Caudate nucleus (tissue), 63 donors: ENCODE measurements at places on chromosomes 12 and 14.

- no peak for DNase-seq
Observed at GRCh38 chr14:54928216-54928615, 25.6 kb upstream of the GCH1 start.

DNA sequence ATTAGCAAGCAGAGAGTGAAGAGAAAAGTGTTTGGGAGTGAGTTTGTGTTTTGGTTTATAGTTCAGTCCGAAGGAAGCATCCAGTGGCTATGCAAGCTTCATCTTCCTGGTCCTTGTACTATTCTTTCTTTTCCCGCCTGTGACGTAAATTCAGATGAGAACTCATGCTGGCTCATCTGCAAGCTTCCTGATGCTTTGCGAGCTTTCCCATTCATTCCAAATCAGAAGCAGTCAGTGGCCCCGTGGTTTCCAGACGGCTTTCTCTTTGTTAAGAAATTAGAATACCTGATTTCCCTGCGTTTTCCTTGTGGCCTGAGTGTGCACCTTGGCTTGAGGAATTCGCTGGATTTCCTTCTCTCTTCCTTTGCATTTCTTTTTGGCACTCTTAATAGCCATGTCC is 89.5 kb downstream of the TESC start:
- DNase-seq = no peak

- DNase-seq = no peak
Observed at GRCh38 chr14:51869411-51870100, 9.1 kb downstream of the GNG2 start.

DNA sequence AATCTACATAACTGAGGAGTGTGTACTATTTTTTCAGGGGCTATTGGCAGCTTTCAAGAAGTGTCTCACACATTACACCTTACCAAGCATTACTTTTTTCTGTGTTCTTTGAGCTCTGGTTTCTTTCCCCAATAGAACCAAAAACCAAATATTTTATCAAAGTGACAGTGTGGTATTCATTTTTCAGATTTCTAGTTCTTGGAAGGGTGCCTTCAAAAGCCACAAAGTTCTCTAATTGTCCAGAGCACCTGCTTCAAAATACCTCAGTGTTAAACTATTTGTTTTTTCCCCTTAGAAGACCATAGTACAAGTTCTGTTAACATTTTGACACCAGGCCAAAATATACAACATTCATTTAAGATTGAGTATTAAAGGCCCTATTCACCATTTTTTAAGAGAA is 515.7 kb downstream of the ETNK1 start:
- no peak for DNase-seq

DNA sequence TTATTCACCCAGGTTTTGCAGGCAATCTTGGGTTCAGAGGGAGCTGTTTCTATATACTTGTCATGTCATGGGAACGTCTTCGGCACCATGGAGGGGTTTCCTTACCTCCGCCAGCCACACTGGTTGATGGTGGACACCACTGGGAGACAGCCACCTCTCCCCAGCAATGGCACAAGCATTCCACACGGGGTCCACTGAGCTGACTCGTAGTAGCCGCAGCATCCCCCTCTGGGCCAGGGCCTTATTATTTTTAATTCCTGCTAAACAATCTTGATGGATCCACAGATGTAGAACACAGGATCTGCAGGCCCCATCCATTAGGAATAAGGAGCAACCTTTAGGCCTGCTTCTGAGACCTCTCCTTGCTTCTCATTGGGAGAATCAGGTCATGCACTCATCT is 132.9 kb downstream of the DICER1 start:
- no peak for DNase-seq

GRCh38 chr14:63852271-63852816 is 460 bp upstream of the SYNE2 start:
- no peak for DNase-seq

DNA sequence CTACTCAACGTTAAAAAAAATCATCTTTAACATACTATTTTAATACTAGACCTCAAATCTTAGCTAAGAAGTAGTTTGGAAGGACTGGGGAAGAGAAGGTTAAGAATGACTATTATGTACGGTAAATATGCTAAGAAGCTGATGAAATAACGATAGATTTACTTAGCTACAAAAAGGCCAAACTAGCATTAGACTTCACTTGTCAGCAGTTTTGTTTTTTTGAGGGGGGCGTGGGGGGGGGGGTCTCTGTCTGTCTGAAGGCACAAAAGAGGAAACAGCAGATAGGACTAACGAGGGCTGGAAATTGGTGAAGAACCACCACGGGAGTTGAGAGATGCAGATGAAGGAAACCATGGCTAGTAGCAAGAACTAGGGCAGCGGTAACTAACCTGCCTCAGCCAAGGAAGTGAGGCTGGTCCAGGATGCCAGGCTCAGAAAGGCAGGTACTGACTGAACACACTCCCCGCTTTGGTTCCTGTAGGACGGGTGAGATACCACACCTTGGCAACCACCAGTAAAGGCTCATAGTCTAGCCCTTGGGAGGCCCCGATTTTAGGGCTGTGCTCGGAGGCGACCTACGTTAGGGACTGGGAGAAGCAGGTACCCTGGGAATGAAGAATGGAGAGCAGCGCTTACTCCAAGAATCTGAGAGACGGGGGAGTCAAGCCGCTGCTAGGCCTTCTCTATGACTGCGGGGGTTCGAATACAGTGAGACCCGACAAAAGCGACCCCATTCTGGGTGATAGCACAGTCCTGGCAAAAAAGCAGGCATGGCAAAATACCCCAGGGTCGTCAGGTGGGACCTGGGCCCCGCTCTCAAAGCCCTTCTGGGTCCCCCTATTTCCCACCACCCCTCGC is 675 bp downstream of the NEDD8 start:
- DNase-seq = no peak

- DNase-seq = no peak
Observed at GRCh38 chr12:89671469-89671868, 37.2 kb downstream of the ATP2B1 start.

GRCh38 chr12:49331380-49332222 is 5.4 kb downstream of the C1QL4 start:
- DNase-seq = peak; percentile 47

GRCh38 chr12:52676163-52676562 is 4.0 kb downstream of the KRT1 start:
- no peak for DNase-seq

DNA sequence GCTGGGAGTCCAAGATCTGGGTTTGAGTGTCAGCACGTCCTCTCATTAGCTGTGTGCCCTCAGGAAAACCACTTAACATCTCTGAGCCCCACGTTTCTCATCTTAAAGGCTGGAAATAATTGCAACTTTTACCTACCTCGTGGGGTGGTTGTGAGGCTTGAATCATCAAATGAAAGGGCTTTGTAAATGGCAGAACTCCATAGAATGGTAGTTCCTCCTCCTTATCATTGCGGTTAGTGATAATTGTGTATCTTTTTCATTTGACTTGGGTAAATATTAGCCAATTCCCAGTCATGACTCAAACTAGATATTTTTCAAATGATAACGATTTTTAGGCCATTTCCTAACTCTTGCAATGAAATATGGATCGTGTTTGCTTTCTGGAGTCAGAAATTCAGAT is 205.5 kb downstream of the CHST11 start:
- no peak for DNase-seq

GRCh38 chr14:32657081-32657480 is 281.6 kb upstream of the NPAS3 start:
- no peak for DNase-seq

DNA sequence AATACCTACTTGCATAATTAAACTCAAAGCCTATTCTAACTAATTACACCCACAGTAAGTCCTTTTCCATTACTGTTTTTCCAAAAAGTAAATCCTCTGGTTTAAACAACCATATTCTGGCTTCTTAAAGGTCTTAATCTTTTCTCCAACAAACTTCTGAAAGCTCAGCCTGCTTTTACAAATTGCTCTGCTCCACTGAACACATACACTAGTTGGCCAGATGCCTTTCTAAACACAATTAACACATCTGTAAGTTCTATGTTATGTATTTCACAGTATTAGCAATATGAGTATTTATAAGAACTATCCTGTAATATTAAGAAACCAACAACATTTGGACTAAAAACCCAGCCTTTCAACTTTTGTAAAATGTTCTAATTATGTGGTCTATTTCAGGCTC is 30.1 kb downstream of the PTPRB start:
- DNase-seq = no peak

DNA sequence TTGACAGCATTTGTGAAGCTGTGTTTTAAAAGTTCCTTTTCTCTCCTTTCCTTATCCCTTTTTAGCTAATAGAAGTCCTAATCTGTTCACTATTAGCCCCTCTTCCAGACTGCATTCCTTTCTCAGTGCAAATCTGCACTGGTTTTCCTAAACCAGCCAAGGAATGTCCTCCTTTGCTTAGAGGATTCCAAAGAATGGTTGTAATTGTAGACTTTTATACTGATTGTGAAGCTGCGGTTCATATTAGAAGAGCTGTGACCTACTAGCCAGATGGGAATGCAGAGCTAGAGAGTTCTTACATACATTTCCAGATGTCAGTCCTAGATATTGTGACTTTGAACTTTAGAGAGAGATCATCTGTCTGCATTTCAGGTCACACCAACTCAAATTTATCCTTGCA is 79.8 kb downstream of the MYRFL start:
- DNase-seq = no peak

- DNase-seq = peak; percentile 59
Observed at GRCh38 chr14:23631702-23632460, 4.3 kb upstream of the DHRS2 start.

DNA sequence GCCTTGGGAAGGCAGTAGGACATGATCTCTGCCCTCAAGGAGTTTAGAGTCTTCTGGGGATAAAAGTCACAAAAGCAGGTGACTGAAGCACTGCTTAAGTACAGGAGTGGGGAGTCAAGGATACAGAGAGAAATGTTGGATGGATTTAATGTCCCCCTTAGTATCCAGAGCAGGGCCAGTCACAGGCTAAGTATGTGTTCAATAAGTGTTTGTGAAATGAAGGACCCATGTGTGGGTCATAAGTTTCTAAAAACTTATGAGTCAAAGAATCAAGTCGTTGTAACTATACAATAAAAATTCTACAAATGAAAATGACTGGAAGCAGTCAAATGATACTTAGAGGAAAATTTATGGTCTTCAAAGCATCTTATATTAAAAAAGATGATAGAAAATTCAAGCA is 25.1 kb downstream of the KRT80 start:
- DNase-seq = no peak

- DNase-seq = no peak
Observed at GRCh38 chr14:89921346-89921745, 33.2 kb downstream of the EFCAB11 start.

GRCh38 chr12:40144023-40144422 is 38.1 kb upstream of the SLC2A13 start:
- DNase-seq = no peak

DNA sequence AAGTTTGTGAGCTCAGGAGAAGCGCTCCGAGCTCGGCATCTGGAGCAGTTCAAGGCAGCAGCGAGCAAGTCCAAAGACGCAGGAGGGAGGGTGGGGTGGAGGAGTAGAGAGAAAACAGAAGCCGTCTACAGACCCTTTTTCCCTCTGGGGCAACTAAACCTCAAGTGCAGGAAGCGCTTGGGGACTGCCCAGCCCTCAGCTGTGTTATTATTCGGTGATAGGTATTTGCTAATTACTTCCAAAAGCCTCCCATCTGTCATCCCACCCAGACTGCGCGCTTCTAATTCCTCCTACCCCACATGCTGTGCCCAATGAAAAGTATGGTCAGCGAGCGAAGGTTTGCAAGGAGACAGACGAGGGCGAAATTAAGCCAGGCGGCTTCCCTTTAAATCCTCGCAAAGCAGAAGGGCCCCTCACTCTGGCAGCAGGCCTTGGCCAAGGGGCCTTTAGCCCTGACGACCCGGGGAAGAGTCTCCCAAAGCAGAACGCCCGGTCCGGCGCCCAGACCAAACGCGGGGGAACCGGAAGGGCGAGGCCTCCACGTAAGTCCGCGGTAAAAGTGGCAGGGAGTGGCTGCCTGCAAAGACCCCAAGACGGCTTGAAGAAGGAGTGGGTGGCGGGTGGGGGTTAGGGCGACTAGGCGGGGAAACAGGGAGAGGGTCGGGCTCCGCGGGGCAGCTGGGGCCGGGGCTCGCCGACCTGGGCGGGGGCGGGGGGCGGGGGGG is 507 bp upstream of the CD9 start:
- no peak for DNase-seq

GRCh38 chr14:32977913-32978312 is 39.2 kb downstream of the NPAS3 start:
- DNase-seq = no peak

GRCh38 chr12:23889069-23889440 is 60.4 kb downstream of the SOX5 start:
- DNase-seq = no peak

DNA sequence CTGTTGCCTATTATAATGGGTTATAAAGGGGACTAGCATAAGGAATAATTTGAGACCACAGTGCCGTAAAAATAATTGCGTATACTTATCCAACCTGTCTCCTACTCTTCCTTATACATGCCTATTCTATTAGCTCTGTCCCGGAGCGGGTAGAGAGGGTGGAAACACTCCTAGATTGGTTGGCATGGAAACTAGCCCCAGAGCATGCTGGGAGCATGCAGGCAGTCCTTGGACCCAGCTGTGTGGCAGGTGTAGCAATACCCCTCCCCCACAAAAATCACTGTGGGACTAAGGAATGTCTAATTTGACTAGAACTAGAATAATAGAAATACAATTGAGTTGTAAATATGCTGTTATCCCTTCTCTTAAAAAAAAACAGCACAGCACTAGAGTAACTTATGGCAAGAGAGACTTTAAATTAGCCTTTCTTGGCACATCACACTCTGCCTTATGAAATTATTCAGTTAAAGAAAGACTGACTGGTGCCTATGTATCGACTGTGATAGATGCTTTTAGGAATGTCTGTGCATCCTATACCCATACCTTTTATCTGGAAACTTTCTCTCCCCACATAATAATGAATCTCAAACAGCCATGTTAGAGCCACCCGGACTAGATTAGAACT is 244.0 kb upstream of the DAAM1 start:
- peak; percentile 57 for DNase-seq

- no peak for DNase-seq
Observed at GRCh38 chr12:62264706-62265105, 4.5 kb downstream of the USP15 start.

DNA sequence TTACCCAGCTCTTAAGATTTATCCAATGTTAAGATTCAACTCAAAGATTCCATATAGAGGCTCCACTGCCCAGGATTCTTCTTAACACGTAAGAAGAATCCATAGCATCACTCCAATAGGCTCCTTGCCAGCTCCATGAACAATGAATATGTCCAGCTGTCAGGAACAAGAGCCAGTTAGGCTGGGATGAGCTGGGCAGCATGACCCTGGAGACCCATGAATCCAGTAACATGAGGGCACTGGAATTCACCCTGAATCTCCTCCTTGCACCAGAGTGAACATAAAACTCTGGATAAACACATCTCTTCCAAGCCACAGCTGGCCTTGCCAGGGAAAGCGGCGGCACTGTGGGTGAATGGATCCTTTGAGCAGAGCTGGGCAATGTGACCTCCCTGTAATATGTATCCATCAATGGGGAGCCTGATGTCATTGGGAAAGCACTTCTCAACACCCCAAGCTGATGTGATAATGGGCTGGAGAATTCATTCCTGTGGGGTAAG is 24.4 kb upstream of the TC2N start:
- DNase-seq = peak; percentile 46

GRCh38 chr14:60654334-60654821 is 5.1 kb upstream of the SIX1 start:
- DNase-seq = no peak
